ENCODE measurements at places on chromosomes 7 and 10.

DNA sequence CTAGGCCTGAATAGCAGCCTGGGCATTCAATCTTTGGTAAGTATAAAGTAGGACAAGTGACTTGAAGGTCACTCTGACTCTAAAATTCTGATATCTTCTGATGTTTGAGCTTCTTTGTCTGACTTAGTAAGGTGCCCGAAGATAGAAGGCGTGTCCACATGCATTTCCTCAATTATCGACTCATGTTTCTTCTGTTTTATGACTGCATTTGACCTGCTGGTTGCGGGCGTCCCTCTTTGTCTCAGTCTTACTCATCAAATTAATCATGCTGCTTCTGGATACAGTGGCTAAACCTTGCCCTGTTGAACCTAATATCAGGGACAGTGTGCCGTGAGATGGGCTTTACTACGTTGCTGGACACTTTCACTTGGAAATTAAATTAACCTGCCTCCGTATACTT, 534.1 kb downstream of the SDK1 start:
- no peak for DNase-seq

DNA sequence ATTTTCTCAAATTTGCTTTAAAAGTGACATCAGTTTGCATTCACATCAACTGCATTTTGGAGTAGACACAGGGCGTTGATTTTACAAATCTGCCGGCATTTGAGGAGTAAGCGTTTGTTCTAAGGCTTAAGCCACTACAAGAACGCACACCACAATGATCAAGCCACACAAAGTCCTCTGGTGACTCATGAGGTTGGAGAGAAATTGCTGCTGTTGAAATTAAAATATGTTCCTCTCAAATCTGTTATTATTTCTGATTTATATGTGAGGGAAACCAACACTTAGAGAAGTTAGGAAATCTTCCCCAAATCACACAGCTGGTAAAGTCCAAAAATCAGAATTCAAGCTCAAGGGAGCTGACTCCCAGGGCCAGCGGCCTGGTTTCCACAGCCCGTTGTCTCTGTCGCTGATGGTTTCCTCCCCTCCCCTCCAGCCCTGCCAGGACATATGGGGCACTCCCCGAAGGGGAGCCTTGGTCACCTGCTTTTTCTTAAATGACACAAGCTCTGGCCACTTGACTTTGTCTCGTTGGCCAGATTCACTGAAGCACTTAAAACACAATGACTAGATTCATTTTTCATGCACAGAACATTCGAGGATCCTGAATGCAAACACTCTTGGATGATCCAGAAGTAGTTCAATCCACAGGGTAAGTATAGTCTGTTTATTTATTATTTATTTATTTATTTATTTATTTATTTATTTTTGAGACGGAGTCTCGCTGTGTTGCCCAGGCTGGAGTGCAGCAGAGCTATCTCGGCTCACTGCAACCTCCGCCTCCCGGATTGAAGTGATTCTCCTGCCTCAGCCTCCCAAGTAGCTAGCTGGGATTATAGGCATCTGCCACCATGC, 29.2 kb upstream of the KLF6 start:
- no peak for DNase-seq

DNA sequence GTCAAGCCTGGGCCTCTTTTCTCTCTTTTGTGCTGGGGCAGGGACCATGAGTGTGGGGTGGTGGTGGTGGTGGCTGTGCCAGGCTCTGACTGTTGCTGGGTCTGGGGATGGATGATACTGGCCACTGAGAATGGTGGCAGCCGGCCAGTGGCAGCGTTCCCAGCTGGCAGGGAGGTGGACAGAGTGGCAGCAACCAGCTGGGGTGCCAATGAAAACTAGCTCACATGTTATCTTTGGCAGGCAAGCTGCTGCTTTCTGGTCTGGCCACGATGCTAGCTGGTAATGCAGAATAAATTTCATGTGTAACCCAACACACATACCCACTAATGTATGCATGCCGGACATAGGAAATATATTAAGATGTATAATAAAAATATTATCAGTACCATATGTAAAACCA, 95.0 kb upstream of the SLC26A5 start:
- no peak for DNase-seq

DNA sequence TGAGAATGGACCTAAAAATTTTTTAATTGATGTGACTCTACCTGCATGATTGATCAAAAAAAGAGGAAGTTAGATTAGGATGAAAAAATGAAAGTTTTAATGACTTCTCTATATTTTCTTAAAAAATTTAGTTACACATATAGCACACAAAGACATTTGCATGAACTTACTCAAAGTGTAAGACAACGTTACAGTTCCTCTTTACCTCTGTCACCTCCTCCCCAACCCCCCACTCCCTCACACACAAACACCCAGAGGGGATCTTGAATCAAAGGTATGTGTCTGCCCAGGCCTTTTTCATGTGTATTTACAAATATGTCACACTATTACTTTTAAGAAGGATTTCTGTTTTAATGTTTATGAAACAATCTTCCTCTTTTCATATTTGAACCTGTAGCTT, 20.6 kb upstream of the CDCA7L start:
- no peak for DNase-seq

GRCh38 chr10:52911163-52911562, 138.6 kb upstream of the MBL2 start:
- no peak for DNase-seq

- no peak for DNase-seq
These were observed 207.9 kb downstream of the PLXNA4 start for GRCh38 chr7:132368246-132368900.

- DNase-seq: no peak
These were observed 321.3 kb upstream of the TMEM229A start for GRCh38 chr7:124354201-124354600.

DNA sequence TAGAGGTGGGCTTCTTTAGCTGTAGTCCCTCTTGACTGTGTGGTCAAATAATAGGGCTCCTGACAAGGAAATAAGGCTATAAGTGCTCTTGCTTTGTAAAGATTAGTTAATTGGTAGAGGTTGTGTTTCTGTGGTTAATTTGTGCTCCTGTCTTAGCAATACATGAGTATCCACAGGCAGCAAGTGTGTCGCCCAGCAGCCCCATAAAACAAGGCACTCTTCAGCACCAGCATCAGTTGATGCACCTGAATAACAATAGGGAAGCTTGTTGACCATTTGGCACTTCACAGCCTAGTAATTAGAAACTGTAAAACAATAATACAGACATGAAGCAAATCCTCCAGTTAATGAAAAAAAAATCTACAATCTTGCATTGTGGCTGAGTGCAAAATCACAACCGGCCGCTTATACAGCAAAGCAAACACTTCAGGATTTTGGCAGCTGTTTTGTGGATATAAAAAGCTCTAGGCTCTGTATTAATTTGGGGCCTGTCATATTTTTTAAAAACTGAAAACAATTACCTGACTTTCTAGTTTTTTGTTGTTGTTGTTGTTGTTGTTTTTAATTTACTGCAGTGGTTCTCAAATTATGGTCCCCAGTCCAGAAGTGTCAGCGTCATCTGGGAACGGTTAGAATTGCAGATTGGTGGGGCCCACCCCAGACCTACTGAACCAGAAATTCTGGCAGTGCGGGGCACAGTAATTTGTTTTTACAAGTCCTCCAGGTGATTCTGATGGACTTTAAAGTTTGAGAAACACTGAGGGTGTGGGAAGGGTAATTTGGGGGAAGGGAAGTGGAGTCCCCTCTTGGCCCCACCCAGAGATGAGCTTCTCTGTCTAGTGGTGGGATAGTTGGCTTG, 56.8 kb downstream of the AUTS2 start:
- DNase-seq: no peak
